ENCODE measurements at places on chromosomes 2 and 18. TPM values are rescaled to one million over a fixed set of nuclear protein-coding genes. Genes with fewer than 3 reads are reported as not detected.

Gene CFAP65
- total RNA-seq = not detected

Gene CERKL
- total RNA-seq = not detected

Gene WDR43
- 34.0 TPM for total RNA-seq

Gene HOXD12
- not detected for total RNA-seq

Gene THOC1
- total RNA-seq = 17.0 TPM

Gene SLC9A2
- not detected for total RNA-seq

Gene DSC1
- total RNA-seq = not detected

Gene STARD6
- not detected for total RNA-seq

Gene GCG
- total RNA-seq = not detected

Gene EML4
- total RNA-seq = 55.1 TPM

Gene GNLY
- not detected for total RNA-seq

Gene NBEAL1
- total RNA-seq = 11.8 TPM

Gene ABCG8
- total RNA-seq = not detected

Gene LNPK
- 38.2 TPM for total RNA-seq

Gene ABCB11
- total RNA-seq = 0.65 TPM

Gene SAG
- total RNA-seq = not detected

Gene NT5DC4
- total RNA-seq = not detected

Gene LCT
- total RNA-seq = not detected

Gene LYPD1
- 1.1 TPM for total RNA-seq

Gene SERPINB5
- not detected for total RNA-seq

Gene FIGN
- total RNA-seq = 0.36 TPM

Gene CPLX4
- total RNA-seq = not detected

Gene LYPD6
- total RNA-seq = not detected

Gene MDH1B
- 0.32 TPM for total RNA-seq
